ENCODE measurements at places on chromosomes 3 and 15.

GRCh38 chr15:56758770-56759449, 25.6 kb upstream of the ZNF280D start:
- DNase-seq, result no peak

- no peak for DNase-seq
Observed at GRCh38 chr3:66986406-66986805, 11.7 kb upstream of the KBTBD8 start.

DNA sequence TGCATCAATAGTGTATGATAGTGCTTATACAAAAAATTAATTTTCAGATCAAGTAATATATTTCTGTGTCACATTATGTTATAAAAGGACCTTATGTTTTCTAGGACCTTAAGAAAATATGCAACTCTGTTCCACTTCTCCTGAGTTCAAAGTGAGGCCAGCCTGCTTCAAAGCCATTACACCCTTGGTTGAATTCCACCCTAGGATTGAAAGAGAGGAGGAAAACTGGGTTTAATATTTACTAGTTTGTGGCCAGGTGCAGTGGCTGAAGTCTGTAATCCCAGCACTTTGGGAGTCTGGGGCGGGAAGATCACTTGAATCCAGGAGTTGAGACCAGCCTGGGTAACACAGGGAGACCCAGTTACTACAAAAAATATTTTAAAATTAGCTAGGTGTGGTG, 32.9 kb upstream of the NR1I2 start:
- no peak for DNase-seq

- DNase-seq, result no peak
Observed at GRCh38 chr3:155631323-155632019, 113.4 kb downstream of the PLCH1 start.

- DNase-seq, result no peak
Observed at GRCh38 chr3:155835341-155836071, 18.7 kb downstream of the SLC33A1 start.
